ENCODE measurements at places on chromosomes 1 and 21. TPM values are rescaled to one million over a fixed set of nuclear protein-coding genes. Genes with fewer than 3 reads are reported as not detected.

The CDKN2C gene
- 0.31 TPM for polyA plus RNA-seq

The KCNJ9 gene
- polyA plus RNA-seq, result not detected

The CD1B gene
- not detected for polyA plus RNA-seq

The OR2M3 gene
- not detected for polyA plus RNA-seq

The ZBTB8B gene
- polyA plus RNA-seq, result not detected

The DNAI4 gene
- polyA plus RNA-seq, result 3.7 TPM

The EDN2 gene
- polyA plus RNA-seq, result 0.32 TPM

The ZNF669 gene
- 4.5 TPM for polyA plus RNA-seq

The C1orf116 gene
- polyA plus RNA-seq, result 38.8 TPM

The CSDE1 gene
- polyA plus RNA-seq, result 249 TPM

The AGT gene
- not detected for polyA plus RNA-seq

The PLPPR5 gene
- polyA plus RNA-seq, result 0.50 TPM

The SAMD11 gene
- 0.03 TPM for polyA plus RNA-seq

The TRAF3IP3 gene
- polyA plus RNA-seq, result 0.08 TPM

The CFAP141 gene
- polyA plus RNA-seq, result not detected

The CLCA4 gene
- 1.5 TPM for polyA plus RNA-seq

The THEMIS2 gene
- polyA plus RNA-seq, result 1.3 TPM

The SH3D21 gene
- 7.1 TPM for polyA plus RNA-seq

The PARS2 gene
- 2.7 TPM for polyA plus RNA-seq

The UQCRH gene
- 970 TPM for polyA plus RNA-seq

The C1orf87 gene
- polyA plus RNA-seq, result not detected

The LPAR3 gene
- polyA plus RNA-seq, result 39.2 TPM

The TNFRSF4 gene
- polyA plus RNA-seq, result not detected

The FAM72B gene
- polyA plus RNA-seq, result 1.2 TPM

The C1orf226 gene
- polyA plus RNA-seq, result 0.06 TPM

The L1TD1 gene
- polyA plus RNA-seq, result 0.20 TPM

The NEK2 gene
- 0.99 TPM for polyA plus RNA-seq

The SPATA21 gene
- 0.04 TPM for polyA plus RNA-seq

The DEPDC1 gene
- 1.2 TPM for polyA plus RNA-seq

The PIK3R3 gene
- 11.9 TPM for polyA plus RNA-seq

The METTL18 gene
- 2.4 TPM for polyA plus RNA-seq

The LHX4 gene
- polyA plus RNA-seq, result not detected

The TNFAIP8L2 gene
- polyA plus RNA-seq, result not detected

The DMRTB1 gene
- polyA plus RNA-seq, result not detected

The C4BPA gene
- polyA plus RNA-seq, result not detected

The ECM1 gene
- polyA plus RNA-seq, result 63.8 TPM

The FCRLB gene
- polyA plus RNA-seq, result 0.52 TPM

The CHRM3 gene
- polyA plus RNA-seq, result not detected

The ZYG11A gene
- 0.40 TPM for polyA plus RNA-seq

The CD52 gene
- polyA plus RNA-seq, result 0.22 TPM

The MAP3K7CL gene
- 13.7 TPM for polyA plus RNA-seq

The HAO2 gene
- not detected for polyA plus RNA-seq

The ADSS2 gene
- 26.0 TPM for polyA plus RNA-seq

The RPE65 gene
- not detected for polyA plus RNA-seq

The EFNA3 gene
- 4.4 TPM for polyA plus RNA-seq

The AADACL3 gene
- polyA plus RNA-seq, result not detected

The GFI1 gene
- 0.13 TPM for polyA plus RNA-seq
